ENCODE measurements at places on chromosomes 5 and 9.
A peak's percentile ranks its signal among the peaks of the same experiment; 100 is the strongest.

DNA sequence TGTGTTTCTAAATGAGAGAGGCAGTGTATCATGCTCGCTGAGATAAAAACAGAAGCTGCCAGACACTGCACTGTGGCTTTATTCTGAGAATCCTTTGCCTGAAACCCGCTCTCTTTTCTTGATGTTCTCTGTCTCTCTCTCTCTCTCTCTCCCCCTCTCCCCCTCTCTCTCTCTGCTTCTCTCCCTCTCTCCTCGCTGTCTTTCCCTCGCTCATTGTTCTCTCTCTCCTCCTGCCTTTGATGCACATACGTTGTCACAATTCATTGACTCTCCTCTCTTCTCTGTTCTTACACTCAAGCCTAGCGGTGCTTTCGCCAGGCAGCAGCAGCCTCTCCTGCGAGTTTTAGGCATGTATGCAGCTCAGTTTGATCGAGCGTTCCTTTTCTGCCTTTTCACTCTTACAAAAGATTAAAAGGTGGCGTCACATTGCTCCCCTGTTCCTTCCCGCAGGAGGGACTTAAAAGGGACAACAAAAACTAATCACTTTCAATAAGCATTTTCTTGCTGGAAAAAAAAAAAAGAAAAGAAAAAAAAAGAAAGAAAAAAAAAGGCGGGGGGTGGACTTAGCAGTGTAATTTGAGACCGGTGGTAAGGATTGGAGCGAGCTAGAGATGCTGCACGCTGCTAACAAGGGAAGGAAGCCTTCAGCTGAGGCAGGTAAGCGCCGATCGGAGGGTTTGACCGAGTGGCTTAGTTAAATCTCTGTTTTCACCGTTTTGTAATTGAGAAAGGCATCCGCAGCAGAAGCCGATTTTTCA, 717.9 kb upstream of the WWC1 start:
- no peak for DNase-seq

DNA sequence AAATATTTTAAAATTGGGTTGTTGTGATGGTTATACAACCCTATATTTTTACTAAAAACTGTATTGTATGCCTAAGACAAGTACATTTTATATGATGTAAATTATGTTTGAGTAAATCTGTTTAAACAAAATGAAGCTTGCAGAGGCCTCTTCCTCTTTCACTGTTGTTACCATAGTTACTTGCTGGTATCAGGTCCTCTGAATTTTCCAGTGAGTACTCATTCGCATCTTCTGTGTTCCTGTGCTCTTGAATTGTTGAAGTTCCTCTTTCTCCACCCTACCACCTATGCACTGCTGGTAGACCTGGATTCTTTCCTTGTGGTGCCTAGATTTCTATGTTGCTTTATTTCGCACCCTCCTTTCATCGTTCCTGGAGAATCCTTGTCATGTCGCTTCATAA, 938.5 kb upstream of the ACO1 start:
- no peak for DNase-seq

- DNase-seq: no peak
Observed at GRCh38 chr5:154993461-154993860, 20.1 kb upstream of the KIF4B start.

DNA sequence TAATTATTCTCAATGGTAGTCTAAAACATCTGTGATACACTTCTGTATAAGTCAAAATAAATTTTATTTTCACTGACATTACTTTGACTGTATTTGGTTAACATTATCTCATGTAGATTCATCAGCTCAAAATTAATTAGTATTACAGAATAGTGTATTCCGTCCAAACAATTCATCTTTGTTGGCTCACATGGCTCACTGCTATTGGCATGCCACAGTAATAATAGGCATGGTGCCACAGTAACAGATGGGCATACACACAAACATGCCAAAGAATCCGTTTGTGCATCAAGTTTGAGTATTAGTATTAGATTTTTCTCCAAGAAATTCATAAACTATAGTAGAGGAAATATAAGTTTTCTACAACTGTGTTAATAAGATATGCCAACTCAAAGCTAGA, 14.2 kb downstream of the AP3B1 start:
- no peak for DNase-seq

- no peak for DNase-seq
Observed at GRCh38 chr5:35819026-35819425, 37.7 kb upstream of the IL7R start.

- DNase-seq: no peak
Observed at GRCh38 chr9:120923620-120924328, 2.8 kb downstream of the TRAF1 start.

DNA sequence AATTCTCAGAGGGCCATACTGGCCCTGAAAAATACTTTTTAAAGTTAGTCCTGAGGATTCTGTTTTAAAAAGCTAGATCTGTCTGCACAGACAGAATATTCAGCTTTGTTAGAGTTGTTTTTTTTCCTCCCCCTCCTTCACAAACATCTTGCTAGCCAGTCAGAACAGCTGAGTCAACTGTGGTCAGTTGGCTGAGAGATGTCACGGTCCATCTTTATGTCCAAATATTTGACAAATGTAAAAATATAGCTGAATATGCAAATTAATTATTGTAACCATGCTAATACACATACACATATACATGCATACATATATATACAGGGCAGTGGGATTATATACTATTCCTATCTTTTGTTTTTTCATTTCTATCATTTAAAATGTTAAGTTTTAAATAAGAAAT, 33.9 kb downstream of the UNC13B start:
- DNase-seq: no peak

DNA sequence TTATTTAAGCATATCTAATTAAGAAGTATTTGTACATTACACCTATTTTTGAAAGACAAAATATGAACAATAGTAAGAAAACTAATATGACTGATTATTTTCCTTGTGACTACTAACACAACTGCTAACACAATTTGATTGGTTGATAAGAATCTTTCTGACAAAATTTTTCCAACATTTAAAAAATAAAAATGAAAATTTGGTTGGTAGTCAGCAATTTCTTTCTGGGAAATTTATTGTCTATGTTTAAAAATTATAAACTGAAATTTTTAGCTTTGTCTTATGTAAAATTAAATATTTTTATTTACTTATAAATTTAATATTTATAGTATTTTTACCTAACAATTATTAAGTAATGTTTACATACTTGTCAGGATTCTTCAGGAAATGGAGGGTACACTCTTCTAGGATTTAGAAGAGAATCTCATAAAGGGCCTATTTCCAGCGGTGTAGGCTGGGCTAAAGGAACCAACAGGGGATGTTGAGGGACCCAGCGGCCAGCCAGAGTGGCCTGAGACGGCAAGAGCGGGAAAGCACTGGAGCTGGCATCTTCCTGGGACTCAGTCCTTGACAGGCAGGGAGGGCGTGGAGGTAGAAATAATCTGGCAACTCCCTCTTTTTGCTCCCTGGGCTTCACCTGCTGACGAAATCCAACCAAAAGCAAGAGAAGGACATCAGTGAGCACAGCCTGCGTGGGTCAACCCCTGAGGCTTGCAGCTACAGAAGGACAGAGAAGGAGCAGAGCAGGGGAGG, 14.7 kb upstream of the FAM120A start:
- no peak for DNase-seq

- DNase-seq: no peak
Observed at GRCh38 chr5:178589180-178590140, 733 bp downstream of the COL23A1 start.

DNA sequence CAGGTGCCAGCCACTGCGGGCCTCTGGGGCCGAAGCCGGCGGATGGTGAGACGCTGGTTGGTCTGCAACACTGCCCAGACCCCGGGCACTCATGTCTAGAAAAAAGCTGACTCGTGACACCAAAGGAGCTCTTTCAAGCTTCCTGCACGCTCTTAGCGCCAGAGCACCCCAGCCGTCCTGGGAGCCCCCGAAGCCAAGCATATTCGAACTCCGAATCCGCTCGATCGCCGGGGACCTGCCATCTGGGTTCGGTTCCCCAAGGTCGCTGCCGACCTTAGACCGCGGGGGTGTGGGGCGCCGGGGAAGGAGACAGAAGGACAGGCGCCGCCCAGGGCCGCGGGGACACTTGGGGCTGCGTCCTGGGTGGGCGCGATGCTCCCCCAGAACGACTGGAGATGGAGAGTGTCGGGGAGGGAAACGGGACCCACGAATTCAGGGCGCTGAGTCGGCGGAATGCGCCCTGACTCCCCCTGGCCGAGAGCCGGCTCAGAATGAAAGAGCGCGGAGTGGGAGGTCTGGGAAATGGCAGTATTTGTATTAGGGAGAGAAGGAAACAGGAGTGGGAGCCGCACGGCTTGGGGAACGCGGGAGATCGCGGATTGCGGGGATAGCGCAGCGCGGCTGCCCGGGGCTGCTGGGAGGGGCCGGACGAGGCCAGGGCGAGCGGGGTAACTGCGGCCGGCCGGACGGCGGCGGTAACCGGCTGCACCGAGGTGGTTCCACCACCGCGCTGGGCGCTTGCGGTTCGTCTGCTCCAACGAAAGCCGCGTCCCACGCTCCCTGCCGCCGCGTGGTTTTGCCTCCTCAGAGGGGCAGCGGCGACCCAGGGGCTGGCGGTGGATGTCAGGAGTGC, 20.1 kb upstream of the MARCHF6 start:
- DNase-seq: no peak

- DNase-seq: no peak
Observed at GRCh38 chr9:105171589-105171988, 72.9 kb upstream of the SLC44A1 start.

DNA sequence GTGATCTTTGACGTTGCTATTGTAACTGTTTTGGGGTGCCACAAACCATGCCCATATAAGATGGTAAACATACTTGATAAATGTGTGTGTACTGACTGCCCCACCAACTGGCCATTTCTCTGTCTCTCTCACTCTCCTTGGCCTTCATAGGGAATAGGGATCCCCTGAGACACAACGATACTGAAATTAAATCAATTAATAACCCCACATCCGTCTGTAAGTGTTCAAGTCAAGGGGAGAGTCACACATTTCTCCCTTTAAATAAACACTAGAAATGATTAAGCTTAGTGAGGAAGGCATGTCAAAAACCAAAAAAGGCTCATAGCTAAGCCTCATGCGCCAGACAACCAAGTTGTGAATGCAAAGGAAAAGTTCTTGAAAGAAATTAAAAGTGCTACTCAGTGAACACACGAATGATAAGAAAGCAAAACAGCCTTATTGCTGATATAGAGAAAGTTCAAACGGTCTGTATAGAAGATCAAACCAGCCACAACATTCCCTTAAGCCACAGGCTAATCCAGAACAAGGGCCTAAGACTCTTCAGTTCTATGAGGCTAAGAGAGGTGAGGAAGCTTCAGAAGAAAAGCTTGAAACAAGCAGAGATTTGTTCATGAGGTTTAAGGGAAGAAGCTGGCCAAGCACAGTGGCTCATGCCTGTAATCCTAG, 111.1 kb downstream of the UGCG start:
- no peak for DNase-seq

- DNase-seq: no peak
Observed at GRCh38 chr5:30900367-30900766, 293.1 kb upstream of the CDH6 start.

DNA sequence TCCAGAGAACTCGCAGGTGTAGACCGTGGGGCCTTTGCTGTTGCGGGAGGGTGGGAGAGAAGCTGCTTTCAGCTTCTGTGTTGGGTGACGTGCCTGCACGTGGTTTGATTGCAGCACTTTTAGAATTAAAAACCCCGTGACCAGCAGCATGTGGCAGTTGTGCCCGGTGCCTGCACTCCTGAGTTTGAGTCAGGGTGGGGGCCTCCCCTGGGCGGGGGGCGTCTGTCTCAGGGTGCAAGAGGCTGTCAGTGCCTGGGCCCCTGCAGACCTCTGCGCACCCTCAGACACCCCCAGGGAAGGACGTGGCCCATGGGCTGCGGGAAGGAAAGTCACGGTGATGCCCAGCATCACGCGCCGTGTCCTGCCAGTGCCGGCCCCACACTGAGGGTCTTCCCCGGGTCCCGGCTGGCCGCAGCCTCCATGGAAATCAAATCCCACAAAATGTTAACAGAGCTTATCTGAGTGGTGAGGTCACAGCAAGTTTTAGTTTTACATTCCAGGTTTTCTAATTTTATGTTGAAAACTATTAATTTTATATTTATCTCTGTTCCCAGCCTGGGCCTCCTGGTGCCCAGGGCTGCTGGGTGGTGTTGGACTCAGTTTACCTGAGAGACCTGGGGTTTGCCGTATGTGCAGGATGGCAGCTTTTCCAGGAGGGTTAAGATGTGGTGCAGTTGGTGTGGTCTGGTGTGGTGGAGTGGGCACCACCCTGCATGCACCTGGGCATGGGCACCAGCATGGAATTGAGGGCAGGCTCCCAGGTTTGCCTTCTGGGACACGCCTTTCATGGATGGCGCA, 33.3 kb downstream of the AHRR start:
- DNase-seq: no peak

GRCh38 chr5:151779531-151780125, 7.9 kb downstream of the G3BP1 start:
- no peak for DNase-seq

DNA sequence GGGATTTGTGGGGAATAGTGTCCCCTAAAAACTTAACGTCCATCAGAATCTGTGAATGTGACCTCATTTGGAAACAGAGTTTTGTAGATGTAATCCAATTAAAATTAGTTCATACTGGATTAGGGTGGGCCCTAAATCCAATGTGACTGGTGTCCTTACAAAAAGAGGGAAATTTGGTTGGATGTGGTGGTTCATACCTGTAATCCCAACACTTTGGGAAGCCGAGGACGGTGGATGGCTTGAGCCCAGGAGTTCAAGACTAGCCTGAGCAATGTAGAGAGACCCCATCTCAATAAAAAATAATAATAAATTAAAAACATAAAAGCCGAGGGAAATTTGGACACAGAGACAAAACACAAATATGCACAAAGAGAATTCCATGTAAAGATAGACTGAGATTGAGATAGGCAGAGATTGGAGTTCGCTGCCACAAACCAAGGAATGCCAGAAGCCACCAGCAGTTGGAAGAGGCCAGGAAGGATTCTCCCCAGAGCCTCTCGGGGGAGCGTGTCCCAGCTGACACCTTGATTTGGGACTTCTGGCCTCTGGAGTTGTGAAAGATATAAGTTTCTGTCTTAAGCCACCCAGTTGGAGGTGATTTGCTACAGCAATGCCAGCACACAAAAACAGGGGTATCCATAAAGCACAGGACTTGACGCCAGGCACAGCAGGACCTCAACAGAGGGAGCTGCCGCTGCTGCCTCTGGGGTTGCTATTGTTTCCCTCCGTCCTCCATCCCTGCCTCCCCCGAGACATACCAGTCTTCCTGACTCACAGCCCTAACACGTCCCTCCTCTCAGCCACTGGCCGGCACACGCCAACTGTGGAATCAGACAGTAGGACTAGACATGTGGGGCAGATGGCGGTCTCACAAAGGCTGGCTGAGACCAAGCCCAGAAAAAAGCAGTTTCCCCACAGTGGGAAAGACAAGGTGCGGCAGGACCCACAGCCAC, 73.8 kb upstream of the IL17B start:
- DNase-seq: no peak

GRCh38 chr5:159471904-159472303, 141.6 kb upstream of the IL12B start:
- DNase-seq: peak; percentile 68

Measured in lower leg skin (tissue), 4 donors.